NCI-H1092 (cell line): ENCODE measurements at places on chromosomes 6 and 20.

DNA sequence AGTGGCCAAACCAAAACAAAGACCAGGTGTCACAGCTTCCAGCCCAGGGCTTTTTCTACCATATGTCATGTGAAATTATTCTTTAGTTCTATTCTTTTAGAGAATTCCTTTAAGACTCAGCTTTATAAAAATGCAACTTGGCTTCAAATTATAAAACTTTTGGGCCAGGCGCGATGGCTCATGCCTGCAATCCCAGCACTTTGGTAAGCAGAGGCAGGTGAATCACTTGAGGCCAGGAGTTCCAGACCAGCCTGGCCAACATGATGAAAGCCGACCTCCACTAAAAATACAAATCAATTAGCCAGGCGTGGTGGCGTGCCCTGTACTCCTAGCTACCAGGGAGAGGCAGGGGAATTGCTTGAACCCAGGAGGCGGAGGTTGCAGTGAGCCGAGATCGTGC, 210.3 kb upstream of the ARG1 start:
- no peak for DNase-seq

DNA sequence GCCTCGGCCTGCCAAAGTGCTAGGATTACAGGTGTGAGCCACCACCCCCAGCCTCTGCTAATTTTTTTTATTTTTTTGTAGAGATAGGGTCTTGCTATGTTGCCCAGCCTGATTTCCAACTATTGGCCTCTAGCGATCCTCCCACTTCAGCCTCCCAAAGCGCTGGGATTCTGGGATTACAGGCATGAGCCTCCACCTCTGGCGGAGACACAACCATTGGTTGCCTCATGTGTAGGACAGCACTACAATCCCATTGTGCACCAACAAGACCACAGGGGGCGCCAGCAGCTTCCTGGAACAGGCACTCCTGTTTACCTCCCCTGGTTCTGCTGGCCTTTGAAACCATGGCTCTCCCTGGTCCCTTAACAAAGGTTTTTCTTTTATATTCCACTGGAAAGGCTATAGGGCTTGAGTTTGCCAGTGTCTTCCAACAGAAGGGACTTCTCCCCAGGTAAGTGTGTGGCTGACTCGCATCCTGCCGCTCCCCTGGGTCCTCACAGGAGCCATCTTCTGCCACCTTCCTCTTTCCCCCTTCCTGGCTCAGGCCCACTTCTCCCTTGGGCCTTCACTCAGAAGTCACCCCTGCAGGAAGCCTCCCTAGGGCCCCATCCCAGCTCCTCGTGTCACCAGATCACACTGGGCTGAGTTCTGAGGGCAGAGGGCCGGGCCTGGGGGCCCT, 39.2 kb upstream of the TLDC2 start:
- peak; percentile 17 for DNase-seq

DNA sequence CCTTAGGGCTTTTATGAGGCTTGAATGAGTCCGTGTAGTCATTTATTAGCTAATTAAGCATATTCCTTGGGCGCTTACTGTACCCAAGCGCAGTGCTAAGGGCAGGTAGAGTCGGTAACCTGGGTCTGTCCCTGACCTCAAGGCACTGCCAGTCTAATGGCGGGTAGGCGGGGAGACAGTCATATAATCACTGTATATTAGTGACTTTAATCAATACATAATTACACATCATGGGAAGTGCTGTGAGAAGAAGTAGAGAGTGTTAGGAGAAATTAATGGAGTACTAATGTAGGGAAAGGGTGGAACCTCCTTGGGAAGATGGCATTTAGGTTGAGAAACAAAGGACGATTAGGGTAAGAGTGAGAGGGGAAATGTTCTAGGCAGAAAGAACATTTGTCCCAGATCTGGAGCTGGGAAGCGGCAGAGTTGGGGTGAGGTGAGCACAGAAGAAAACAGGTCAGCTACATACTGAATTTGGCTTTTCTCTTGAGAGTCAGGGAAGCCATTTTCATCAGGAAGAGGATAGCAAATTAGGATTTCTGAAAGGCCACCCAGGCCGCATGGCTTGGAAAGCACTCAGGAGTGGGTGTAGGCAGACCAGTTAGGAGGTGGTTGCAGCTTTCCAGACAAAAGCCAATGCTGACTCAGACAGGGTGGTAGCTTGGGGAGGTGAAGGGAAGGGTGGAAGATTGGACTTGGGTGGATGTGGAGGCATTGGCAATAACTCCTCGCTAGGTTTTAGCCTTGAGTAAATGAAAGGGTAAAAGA, 954 bp upstream of the BLCAP start:
- no peak for DNase-seq

GRCh38 chr6:94217836-94218235, 798.5 kb upstream of the EPHA7 start:
- no peak for DNase-seq

DNA sequence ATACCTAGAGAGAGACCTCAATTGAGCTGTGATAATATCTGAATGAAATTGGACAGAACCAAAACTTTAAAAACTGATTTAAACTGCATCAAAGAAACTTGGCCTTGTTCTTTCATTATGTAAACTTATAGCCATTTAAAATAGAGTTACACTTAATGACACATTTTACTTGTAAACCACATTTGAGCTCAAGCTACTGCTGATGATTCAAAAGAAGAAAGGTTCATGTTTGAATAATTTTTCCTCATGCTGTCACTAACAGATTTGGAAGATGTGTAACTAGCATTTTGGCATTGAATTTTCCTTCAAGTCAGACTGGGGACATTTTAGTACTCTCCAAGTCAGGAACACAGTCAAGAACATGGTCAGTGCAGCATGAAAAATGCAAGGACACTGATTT, 26.9 kb downstream of the POPDC3 start:
- no peak for DNase-seq

DNA sequence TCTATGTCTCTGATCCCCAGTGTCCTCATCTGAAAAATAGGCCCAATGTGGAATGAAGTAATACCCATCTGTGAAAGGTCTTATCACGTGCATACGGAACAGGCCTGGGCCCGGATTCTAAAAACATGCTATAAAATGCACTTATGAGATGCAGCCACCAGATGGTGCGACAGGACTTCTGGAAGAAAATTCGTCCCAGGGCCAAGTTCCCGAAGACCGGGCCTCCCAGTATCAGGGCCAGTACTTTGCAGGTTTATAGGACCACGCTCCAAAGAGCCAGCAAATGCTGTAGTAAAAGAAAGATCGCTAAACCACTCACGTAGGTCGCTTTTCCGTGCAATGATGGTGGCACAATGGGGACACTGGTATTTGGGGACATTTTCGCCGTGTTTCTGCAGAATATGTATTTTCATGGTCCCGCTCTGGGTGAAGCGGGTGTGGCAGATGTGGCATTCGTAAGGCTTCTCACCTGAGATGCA, 10.6 kb downstream of the CTCFL start:
- peak; percentile 46 for DNase-seq

GRCh38 chr20:41512624-41513023, 105.6 kb downstream of the CHD6 start:
- no peak for DNase-seq

- no peak for DNase-seq
Measured at GRCh38 chr20:21052241-21052640, 53.9 kb downstream of the LINC00237 start.

DNA sequence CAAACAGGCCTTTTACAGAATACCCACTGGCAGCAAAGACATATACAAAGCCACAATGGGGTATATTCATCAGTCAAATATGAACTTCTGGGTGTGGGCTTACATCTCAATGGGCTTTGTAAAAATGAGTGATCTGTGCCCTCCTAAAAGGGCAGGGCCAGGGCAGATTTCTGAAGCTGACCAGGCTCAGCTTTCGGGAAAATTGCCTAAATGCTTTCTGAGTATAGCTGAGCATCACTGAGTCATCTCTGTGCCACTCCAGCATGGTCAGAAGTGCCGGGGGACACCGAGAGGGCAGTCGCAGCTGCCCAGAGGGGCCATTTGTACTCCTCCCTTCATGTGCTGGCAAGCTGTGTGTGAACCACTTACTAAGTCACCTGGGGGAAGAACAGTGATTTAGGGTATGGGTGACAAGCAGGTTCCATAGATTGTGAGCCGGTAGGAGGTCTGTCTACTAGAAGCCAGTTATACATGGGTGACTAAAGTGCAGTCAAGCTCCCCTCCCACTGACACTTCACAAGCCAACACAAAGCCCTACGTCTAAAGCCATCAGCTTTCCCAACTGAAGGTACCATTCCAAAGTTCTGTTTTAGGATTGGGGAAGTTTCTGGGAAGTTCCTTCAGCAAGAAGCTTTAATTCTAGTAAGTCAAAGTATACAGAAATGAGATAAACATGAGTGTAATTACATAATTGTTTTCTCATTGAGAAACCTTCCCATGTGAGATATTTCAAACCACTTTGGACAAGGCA, 147.6 kb upstream of the TAB2 start:
- DNase-seq: no peak

GRCh38 chr6:170407932-170408331, 101.4 kb downstream of the FAM120B start:
- DNase-seq: no peak

DNA sequence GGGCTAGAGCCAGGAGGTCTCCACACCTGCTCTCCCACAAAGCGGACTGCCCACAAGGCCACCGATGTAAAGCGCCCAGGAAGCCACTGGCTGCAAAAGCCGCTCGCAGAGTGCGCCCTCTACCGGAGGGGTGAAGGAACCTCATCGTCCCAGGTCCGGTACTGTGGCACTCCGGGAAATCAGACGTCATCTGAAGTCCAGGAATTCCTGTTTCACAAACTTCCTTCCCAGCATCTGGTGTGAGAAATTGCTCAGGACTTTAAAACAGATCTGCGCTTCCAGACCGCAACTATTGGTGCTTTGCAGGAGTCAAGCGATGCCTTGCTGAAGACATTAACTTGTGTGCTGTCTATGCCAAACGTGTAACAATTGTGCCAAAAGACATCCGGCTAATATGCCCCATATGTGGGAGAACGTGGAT, 115.1 kb upstream of the ARID1B start:
- no peak for DNase-seq

- no peak for DNase-seq
Measured at GRCh38 chr20:1664911-1665310, 7.3 kb upstream of the SIRPG start.

DNA sequence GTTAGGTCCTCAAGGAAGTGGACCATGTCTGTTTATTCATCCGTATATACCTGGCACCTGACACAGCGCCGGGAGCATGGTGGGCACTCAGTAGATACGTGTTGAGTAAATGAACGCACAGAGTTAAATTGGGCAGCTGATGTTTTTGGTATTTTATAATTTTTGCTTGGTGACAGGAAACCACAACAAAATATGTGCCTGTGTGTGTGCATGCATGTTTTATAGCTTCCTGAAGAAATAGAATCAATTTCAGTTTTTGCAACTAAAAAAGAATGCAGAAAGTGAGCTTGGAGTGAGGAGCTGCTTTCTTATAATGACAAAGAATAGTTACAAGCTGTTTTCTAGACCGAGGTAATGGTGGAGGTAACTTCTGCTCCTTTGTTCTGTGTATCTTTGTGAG, 91.4 kb downstream of the PLCB4 start:
- DNase-seq: no peak

DNA sequence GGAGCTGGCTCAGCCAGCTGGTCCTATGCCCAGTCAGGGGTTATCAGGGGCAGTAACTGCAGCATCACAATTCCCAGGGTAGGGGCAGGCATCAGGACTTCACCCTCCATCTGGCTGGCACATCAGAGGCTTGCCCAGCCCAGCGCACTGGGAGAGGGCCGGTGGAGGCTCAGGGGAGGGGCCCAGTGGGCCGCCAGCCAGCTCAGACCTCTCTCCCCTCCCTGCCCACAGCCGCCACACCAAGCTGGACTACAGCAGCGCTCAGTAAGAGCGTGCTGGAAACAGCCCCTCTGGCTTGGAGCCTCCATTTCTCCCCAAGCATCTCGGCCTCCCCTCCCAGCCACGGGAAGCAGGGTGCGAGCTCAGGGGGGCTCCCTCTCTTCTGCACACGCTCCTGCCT, 22.0 kb downstream of the ADA start:
- DNase-seq: no peak

- DNase-seq: no peak
Measured at GRCh38 chr6:136086686-136087085, 163.4 kb downstream of the MTFR2 start.

GRCh38 chr20:63047267-63047666, 40.5 kb upstream of the BHLHE23 start:
- no peak for DNase-seq

GRCh38 chr6:165744555-165745228, 81.7 kb upstream of the PDE10A start:
- DNase-seq: no peak

- DNase-seq: no peak
Measured at GRCh38 chr6:42530296-42530695, 33.5 kb upstream of the UBR2 start.

DNA sequence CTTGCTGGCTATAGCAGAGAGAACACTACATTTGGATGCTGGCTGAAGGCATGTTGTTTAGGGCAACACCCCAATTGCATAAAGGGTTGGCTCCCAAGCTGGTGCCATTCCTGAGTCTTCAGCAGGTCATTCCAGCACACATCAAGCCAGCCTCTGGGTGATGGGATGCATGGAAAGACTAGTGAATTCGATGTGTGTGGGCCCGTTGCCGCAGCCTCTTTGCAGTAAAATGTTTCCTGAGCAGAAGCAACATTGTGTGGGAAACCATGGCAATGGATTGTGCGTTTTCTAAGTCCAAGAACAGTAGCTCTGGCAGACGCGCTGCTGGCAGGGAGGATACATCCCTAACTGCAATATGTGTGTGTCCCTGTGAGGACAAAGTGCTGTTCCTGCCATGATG, 142.4 kb upstream of the SLC24A3 start:
- no peak for DNase-seq

GRCh38 chr6:12151433-12151820, 138.7 kb upstream of the EDN1 start:
- DNase-seq: no peak

DNA sequence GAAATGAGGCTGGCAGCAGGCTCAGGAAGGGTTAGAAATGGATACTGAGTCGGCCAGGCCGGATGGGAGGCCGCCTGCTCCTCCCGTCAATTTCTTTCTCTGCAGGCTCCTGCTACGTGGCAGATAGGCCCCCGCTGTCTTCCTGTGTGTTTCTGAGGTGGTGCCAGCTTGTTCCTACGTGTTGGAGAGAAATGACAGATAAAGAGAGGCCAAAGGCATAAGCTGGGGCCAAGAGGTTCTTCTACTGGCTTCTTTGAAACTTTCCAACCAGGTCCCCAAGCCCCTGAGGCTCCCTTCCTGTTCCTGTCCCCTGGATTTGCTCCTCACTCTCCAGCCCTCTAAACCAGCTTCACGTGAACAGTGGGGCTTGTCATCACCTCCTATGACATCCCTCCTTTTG, 76.8 kb downstream of the TCP11 start:
- no peak for DNase-seq

DNA sequence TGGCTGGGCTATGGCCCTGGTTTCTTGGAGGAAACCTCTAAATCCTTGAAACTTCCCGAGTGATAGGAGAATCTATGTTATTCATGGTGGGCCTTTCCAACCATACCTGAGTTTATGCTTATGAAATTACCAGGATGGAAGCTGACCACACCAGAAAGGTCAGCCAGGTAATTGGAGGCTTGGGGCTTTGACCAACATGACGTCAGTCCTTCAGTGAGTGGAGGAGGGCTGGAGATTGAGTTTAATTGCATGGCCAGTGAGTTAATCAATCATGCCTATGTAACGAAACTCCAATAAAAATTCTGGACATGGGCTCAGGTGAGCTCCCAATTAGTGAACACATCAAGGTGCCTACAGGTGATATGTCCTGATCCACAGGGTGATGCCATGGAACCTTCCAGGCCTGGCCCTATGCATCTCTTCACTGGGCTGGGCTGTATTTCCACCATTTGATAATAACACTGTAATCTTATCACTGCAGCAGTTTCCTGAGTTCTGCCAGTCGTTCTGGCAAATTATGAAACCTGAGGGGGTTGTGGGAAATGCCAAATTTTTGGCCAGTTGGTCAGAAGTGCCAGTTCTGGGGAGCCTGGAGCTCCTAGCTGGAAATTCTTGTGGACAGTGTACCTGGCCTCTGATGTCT, 106.5 kb downstream of the CDH26 start:
- DNase-seq: no peak
